ENCODE measurements at places on chromosomes 12 and 14.

- DNase-seq, result no peak
- no peaks in the 10 kb centered on the region for H3K27me3 ChIP-seq
Measured at GRCh38 chr14:64465831-64466554, 694 bp downstream of the AKAP5 start.

DNA sequence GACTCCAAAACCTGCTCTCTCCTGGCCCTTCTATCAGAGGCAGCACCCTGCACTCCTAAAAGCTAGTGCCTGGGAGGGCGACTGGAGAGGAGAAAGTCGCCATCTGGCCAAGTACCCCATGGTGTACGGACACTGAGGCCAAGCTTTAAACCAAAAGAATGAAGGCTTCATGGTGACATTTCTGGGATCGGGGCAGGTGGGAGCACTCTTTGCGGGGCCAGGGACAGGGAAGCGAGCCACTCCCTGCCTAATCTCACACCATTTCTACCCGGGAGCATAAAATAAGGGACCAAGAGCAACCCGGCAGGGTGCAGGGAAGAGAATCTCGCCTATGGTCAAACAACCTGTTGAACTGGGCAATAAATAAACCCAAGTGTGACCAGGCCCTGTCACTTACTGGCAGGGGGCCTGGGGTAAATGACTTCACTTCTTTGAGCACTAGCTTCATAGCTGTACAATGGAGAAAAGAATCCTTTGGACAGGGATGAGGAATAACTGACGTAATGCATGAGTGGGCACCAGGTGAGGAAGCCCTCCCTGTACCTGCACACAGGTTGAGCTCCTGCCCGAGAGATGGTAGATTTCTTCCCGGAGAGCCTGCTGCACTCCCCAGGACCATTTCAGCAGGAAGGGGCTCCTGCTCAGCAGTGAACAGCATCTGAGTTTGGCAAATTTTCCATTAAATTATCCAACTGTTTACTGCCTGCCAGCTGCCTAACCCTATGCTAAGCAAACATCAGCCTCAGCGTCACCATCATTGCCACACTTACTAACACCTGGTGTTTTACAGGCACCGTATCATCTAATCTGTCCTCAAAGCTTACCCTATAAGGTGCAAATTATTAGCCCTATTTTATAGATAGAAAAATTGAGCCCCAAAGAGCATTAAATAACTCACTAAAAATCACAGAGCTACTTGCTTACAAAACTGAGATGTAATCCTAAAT, 2.0 kb downstream of the SERPINA1 start:
- H3K4me3 ChIP-seq, result no peak overlapping the region
- H3K36me3 ChIP-seq, result no peaks in the 10 kb centered on the region
- H3K4me1 ChIP-seq, result peaks cover 5% of the 10 kb centered on the region

- peaks cover 6% of the 10 kb centered on the region for H3K4me1 ChIP-seq
- peaks cover 6% of the 10 kb centered on the region for H3K36me3 ChIP-seq
- DNase-seq, result no peak
- no peaks in the 10 kb centered on the region for H3K27me3 ChIP-seq
Measured at GRCh38 chr14:81285245-81285644, 64.5 kb upstream of the GTF2A1 start.

GRCh38 chr14:102249041-102249440, 55.9 kb downstream of the MOK start:
- DNase-seq, result no peak
- no peaks in the 10 kb centered on the region for H3K4me1 ChIP-seq
- peaks cover 10% of the 10 kb centered on the region for H3K36me3 ChIP-seq
- H3K27me3 ChIP-seq, result no peaks in the 10 kb centered on the region
- no peak overlapping the region for H3K4me3 ChIP-seq
- H3K27ac ChIP-seq, result no peak overlapping the region

DNA sequence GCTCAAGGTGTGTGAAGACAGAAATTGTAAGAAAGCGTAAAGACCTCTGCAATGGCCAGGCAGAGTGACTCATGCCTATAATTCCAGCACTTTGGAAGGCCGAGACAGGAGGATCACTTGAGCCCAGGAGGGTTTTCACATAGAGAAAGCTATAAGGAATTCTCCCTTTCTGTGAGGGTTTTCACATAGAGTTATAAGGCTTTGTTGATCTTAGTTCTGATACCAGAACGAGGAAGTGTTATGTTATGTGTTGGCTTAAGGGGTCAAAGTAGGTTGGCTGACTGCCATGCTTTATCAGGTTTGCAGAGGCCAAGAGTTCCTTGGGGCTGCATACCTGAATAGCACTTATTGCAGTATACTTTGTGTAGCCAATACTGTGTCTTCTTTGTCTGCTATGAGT, 139.1 kb downstream of the ERC1 start:
- no peak overlapping the region for H3K27ac ChIP-seq
- H3K4me3 ChIP-seq, result no peak overlapping the region
- peaks cover 2% of the 10 kb centered on the region for H3K36me3 ChIP-seq

DNA sequence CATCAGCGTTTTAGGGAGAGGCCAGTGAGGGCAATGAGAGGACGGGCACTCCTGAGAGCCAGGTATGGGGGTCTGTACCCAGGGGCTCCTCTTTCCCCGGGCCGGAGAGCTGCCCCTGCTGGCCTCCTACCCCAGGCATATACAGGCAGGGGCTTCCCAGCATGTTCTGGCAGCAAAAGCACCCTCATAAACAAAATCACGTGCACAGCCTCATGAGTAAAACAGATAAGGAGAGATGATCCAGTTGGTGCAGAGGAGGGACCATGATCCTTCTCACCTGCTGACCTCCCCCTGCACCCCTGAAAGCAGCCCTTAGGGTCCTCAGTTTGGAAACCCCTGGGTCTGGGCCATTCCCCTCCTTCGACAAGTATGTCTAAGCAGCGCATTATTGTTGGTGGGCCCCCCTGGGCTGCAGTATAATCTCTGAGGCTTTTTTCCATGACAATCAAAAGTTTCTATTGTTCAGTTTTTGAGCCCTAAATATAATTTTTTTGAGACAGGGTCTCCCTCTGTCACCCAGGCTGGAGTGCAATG, 5.0 kb upstream of the KRT4 start:
- no peaks in the 10 kb centered on the region for H3K36me3 ChIP-seq
- no peak overlapping the region for H3K4me3 ChIP-seq
- peaks cover 29% of the 10 kb centered on the region for H3K27me3 ChIP-seq
- no peak overlapping the region for H3K27ac ChIP-seq
- no peaks in the 10 kb centered on the region for H3K4me1 ChIP-seq
- no peak for DNase-seq

DNA sequence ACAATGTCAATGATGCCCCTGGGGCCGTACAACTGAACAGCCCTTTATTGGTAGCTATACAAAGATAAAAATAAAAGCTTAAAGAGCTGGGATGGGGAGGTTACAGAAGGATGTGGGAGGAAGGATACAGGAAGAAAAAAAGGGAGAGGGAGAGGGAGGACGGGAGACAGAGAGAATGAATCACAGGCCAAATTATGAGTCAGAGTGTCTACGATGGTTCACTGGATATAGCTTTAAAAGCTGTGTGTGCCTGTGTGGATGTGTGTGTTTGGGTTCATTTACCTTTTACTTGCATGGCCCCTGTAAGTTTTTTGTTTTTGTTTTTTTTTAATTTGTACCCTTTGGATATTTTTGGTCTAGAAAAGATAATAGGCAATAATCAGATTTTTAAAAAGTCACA, 111.9 kb downstream of the CCDC60 start:
- no peaks in the 10 kb centered on the region for H3K36me3 ChIP-seq
- no peak overlapping the region for H3K27ac ChIP-seq
- H3K4me3 ChIP-seq, result no peak overlapping the region
- DNase-seq, result no peak
- no peaks in the 10 kb centered on the region for H3K27me3 ChIP-seq

- no peaks in the 10 kb centered on the region for H3K27me3 ChIP-seq
- no peaks in the 10 kb centered on the region for H3K36me3 ChIP-seq
- DNase-seq, result no peak
Measured at GRCh38 chr12:68499616-68500015, 111.1 kb upstream of the RAP1B start.

GRCh38 chr12:27331291-27331926, 1.2 kb upstream of the BMAL2 start:
- H3K36me3 ChIP-seq, result no peaks in the 10 kb centered on the region
- peak overlapping the region; percentile 87 for H3K4me3 ChIP-seq
- H3K27ac ChIP-seq, result peak overlapping the region; percentile 97
- H3K27me3 ChIP-seq, result no peaks in the 10 kb centered on the region
- peak; percentile 96 for DNase-seq
- H3K4me1 ChIP-seq, result peaks cover 44% of the 10 kb centered on the region

DNA sequence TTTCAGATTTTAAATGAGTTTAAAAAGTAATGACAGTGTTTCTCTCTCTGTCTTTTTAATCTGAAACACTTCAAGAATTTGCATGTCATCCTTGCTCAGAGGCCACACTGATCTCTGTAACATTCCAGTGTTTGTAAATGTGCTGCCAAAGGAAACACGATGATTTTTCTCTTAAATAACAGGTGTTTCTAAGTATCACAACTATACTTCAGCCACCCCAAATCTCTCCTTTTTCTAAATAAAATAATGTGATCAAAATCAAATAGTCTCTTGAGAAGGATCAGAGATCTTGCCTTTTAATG, 3.3 kb upstream of the GALC start:
- H3K27me3 ChIP-seq, result no peaks in the 10 kb centered on the region
- H3K4me1 ChIP-seq, result peaks cover 5% of the 10 kb centered on the region
- no peak overlapping the region for H3K27ac ChIP-seq

DNA sequence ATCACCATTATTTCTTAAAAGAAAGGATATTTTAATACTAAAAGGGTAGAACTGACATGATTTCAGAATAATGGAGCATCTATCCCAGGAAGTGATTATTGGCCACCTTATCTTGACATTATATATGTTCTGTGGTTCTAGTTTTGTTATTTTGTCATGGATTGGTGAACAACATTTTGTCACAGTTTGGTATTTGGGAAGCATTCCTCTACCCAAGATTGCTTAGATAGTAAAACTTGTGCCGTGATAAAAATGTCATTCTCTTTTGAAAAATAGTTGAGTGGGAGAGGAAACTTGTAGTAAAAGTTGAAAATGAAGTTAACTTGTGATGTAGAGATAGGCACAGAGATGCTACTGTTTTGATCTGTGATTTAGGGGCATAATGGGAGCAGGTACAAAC, 65.7 kb downstream of the TMX1 start:
- peaks cover 9% of the 10 kb centered on the region for H3K4me1 ChIP-seq
- H3K27ac ChIP-seq, result no peak overlapping the region
- H3K36me3 ChIP-seq, result no peaks in the 10 kb centered on the region
- DNase-seq, result no peak
- H3K27me3 ChIP-seq, result no peaks in the 10 kb centered on the region
- H3K4me3 ChIP-seq, result no peak overlapping the region

DNA sequence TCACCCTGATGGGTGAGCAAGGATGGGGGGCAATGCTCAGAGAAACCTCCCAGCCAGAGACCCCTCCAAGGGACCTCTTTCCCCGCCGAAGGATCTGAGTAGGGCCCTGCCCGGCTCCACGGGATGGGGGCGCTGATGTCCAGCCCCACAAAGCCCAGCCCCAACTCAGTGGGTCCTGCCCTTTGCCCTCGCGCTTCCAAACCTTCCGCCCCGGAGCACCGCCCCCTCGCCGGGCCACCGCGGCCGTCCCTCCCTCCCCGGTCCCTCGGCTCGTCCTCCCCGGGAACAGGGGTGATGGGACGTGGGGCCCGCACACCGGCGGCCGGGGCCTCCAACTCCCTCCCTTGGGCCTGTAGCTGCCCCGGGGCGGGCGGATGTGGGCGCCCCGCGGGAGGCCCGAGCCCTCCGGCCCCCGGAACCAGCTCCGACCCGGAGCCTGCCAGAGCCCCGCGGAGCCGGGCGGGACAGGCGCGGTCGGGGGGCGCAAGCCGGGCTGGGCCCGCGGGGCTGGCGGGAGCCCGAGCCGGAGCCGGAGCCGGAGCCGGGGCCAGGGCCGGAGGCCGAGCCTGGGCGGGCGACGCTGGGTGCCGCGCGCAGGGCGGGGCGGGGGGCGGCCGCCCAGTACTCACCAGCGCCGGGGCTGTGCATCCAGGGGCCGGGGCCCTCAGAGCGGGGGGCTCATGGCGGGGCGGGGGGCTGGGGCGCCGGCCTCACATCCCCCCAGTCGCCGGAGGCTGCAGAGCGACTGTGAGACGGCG, 386 bp downstream of the HDAC7 start:
- H3K4me3 ChIP-seq, result peak overlapping the region; percentile 83
- peaks cover 3% of the 10 kb centered on the region for H3K36me3 ChIP-seq
- H3K4me1 ChIP-seq, result peaks cover 44% of the 10 kb centered on the region

DNA sequence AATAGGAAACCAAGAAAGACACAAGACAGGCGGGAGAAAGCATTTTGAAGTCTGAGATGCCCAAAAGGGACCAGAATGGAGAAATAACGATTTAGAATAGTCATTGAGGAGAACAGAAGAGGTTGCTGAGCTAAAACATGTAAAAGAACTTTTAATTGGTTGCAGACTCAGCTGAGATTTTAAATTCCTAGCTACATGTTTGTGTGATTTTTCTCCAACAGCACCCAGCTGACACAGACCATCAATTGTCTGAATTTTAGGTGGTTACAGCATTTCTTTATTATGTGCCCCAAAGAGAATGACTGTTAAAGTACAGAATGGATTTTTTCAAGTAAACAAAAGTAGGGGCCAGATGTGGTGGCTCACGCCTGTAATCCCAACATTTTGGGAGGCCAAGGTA, 50.3 kb downstream of the BAZ1A start:
- H3K4me1 ChIP-seq, result no peaks in the 10 kb centered on the region
- no peak overlapping the region for H3K4me3 ChIP-seq
- H3K27ac ChIP-seq, result no peak overlapping the region
- DNase-seq, result no peak
- H3K27me3 ChIP-seq, result no peaks in the 10 kb centered on the region

DNA sequence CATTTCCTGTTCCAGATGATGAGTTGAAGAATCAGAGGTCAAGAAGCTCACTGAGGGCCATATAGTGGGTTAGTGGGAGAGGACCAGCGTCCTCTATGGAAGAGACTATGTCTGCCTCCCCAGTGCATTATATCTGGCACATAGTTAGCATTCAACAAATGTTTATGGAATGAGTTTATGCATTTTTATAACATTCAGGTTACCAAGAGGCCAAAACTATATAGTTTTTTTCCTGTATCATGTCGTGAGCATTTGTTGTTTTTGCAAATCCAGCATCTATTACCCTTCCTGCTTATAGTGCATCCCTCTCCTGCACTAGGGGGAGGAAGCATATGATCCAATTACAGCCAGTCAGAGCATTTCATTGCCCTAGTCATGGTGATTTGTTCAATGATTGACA, 60.6 kb downstream of the SUDS3 start:
- H3K4me3 ChIP-seq, result no peak overlapping the region
- no peaks in the 10 kb centered on the region for H3K36me3 ChIP-seq
- H3K27me3 ChIP-seq, result no peaks in the 10 kb centered on the region
- no peaks in the 10 kb centered on the region for H3K4me1 ChIP-seq

DNA sequence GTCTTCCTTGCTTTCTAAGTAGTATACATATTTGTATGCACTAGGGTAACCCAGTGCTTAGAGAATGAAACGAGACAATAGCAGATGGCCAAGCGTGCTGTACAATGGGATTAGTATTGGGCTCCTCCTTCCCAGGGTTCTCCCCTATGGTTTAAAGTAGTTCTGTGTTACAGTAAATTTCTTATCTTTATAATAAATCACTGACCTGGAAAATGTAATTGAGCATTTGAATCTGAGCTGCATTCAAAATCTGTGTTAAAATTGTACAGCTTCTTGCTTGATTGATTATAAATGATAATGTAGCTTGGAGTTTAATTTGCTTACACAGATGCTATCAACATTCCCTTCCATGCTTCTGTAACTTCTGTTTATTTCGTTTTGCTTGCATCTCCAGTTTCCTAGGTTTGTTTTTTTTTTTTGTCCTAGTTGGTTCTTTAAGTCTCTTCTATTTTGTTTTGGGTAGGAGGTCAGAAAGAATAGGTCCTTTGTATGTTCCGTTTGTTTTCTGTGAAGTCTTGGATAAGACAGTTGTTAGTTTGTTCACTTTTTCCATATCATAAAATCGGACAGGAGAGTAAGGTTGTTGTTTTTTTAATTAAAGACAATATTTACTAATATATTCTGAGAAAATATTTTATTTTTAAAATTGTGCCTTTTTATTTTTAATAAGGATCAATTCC, 171.2 kb downstream of the ERC1 start:
- H3K36me3 ChIP-seq, result peaks cover 6% of the 10 kb centered on the region
- H3K27me3 ChIP-seq, result no peaks in the 10 kb centered on the region
- H3K4me3 ChIP-seq, result no peak overlapping the region
- no peak overlapping the region for H3K27ac ChIP-seq

Measured in keratinocyte (primary cell).